ENCODE measurements at places on chromosomes 6 and 20.
A peak's percentile ranks its signal among the peaks of the same experiment; 100 is the strongest.

GRCh38 chr6:98848539-98849242 is 14.3 kb downstream of the POU3F2 start:
- DNase-seq: no peak

- DNase-seq: no peak
Observed at GRCh38 chr6:100671740-100672139, 207.0 kb upstream of the SIM1 start.

- DNase-seq: no peak
Observed at GRCh38 chr20:37945091-37945547, 42.2 kb downstream of the VSTM2L start.

GRCh38 chr6:83702077-83702476 is 6.8 kb downstream of the SNAP91 start:
- DNase-seq: no peak

DNA sequence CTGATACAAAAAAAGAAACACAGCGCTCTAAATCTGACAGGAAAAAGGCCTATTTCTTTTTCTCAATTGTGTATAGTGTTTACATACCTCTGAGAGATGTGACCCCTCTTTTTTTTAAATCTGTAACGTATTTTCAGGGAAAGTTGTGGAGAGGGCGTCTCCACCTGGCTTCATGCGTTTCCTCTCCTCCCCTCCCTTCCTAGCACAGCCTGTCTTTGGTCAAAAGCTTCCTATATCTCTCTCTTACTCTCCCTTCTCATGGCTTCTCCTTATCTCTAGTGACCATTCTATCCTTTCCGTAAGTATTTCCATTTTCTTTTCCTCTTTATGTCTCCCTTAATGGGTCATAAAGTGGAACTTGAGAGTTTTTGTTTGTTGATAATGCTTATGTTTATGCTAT is 458.9 kb downstream of the HACE1 start:
- no peak for DNase-seq

GRCh38 chr20:41632896-41633295 is 14.7 kb upstream of the CHD6 start:
- peak; percentile 31 for DNase-seq

DNA sequence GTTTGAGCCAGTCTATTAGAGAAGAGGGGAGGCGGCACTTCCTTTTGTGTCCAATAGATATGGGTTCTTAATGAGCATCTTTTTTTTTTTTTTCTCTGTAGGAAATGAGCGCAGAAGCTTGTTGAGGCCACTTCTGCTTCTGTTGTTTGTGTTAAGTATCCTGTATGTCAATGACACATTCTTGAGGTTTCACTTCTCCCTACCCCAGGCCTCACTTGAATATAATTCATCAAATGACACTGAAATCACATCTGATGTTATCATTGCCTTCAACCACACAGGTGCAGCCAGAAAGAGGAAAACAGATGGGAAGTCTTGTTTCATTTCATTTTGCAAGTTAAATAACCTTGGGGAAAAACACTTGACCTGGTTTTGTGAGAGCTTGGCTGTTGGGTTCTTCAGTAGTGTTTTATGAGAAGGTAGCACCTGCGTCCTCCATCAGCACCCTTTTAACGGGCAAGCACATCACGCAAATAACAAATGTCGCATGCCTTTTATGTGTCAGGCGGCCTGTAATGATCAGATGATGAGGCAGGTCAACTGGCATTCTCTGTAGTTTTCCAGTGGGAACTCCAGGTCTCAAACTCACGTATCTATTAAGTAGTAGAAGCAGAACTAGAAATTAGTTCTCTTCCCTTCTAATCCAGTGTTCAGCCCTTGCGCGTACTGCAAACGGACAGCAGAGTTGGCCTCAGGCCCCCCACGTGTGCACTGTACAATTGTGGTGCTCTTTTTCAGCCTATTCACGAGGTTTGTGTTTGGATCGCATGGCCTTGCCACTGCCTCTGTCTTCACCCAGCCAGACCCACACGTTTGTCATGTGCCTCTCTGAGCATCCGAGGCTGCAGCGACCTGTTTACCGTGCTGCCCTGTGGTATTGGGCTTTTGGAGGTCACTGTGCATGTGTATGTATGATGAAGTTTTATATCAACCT is 23.5 kb downstream of the PLEKHG1 start:
- DNase-seq: no peak

GRCh38 chr6:79967178-79967577 is 19.8 kb upstream of the ELOVL4 start:
- DNase-seq: no peak

GRCh38 chr6:28413681-28414080 is 14.1 kb upstream of the ZSCAN12 start:
- no peak for DNase-seq

DNA sequence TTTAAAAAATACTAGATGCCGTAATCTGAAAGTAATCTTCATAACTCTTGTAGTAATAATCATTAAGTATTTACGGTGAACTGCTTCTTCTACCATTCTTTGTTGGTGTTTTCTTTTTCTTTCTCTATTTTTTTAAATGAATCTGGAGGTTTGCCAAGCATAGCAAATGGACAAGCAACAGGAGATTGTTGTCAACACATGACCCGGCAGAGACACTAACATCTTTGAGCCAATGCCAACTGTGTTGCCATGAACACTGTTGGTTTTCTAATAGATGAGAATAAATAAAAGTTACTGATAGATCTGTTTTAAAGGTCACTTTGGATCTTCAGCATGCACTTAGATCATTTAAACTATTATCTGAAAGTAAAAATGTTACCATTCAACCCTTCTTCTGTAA is 523.6 kb upstream of the EYS start:
- DNase-seq: no peak

DNA sequence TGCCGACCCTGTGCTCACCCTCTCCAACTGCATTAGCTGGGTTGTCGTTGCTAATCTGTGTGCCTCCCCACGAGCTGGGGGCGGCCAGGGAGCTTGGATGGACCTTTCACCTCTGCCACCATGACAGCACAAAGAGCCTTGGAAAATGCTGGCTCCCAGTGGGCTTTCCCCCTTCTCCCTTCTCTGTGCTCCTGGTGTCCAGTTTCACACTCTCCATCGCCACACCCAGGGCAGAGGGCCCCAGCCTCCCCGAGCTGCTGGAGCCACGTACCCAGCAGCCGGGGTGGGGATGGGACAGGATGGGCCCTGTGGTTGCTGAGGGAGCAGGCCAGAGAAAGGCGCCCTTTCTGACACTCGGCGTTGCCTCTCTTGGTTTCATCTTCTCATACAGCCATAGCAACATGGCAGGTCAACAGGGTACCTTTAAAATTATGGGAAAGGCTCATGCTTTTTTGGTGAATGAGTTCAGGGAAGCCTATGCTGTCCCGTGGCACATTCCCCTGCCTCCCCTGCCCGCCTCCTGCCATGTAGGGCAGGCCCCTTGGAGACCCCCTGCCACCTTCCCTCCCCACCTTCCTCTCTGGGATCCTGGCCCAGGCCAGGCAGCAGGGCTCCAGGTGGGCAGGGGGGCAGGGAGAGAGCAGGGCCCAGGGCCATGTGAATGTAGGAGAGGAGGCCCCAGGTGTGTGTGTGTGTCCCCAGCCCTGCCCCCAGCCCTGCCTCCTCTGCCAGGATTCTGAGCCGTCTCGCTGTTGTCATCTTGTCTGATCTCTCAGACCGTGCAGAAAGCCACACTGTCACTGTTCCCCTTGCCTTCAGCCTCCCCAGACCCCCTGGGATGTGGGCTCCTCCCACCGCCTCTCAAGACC is 85.2 kb upstream of the CCDC167 start:
- DNase-seq: no peak

GRCh38 chr20:62921119-62921687 is 5.1 kb downstream of the DIDO1 start:
- DNase-seq: no peak

DNA sequence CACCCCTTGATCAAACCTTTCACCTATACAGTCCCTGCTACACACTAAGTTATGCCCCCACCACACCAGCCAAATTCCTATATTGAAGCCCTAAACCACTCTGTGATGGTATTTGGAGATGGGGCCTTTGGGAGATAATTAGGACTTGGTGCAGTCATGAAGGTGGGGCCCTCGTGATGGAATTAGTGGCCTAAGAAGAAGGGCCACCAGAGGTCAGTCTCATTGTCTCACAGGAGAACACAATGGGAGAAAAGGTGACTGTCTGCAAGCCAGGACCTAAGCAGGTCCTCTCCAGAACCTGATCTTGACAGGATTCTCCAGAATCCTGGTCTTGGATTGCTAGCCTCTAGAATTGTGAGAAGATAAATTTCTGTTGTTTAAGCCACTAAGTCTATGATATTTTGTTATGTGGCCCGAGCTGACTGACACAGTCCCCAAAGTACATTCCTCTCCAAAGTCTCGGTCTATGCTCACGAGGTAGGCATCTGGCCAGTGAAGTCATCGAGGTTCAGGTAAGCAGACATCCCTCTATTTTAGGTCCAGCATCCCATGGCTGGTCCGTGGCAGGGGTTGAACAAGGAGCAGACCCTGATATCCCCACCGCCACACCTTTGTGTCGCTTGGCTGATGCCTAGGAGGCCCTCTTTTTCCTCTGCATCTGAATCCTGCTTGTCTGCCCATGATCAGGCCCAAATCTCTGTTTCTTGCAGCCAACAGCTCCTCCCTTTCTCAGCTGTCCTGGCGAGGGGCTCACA is 138.9 kb downstream of the NFATC2 start:
- no peak for DNase-seq

GRCh38 chr6:140490081-140490480 is 1115.6 kb upstream of the CITED2 start:
- no peak for DNase-seq

DNA sequence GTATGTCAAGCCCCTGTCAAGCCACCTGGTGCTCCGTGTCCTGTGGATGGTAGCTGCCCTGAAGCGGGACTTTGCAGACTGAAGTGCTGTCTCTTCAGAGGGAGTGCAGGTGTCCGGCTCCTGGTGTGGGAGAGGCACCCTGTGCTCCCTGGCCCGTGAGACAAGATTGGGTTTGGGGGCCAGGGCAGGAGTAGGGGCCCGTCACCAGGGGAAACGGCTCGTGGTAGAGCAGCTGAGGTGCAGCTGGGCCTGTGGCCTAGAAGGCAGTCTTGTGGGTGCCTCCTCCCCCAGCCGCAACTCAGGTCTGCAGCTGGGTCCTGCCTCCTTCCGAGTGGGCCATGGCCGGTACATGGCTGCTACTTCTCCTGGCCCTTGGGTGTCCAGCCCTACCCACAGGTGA is at the start of gene PTCRA:
Gene PTCRA, plus strand, starts transcription at position 322 of the 400 bp plus-strand sequence. Its CDS starts 17 bp downstream, at position 339.
- no peak for DNase-seq

- DNase-seq: no peak
Observed at GRCh38 chr6:170473301-170473717, 79.8 kb downstream of the PSMB1 start.

DNA sequence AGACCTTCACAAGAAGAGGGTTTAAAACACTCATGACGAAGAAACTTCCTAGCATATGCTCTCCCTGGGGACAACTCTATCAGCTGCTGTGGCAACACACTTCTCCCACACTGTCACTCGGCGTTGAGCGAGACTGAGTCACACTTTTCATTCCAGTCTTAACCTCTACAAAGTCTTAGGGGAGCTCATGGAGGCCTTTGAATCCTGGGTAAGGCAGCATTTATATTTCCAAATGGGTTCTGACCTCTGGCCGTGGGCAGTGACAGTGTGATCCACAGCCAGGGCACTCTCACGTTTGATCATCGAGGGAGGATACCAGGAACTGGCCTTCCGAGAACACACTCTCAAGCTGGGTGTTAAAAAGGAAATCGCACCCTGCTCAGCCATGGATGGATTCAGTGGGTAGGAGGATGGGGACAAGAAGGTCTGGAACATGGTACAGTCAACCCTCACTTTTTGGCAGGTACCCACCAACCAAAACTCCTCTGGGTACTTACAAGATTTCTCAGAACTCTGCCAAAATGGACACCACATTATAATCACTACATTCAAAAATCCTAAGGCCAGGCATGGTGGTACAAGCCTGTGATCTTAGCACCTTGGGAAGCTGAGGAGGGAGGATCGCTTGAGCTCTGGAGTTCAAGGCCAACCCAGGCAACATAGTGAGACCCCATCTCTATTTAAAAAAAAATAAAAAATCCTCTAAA is 19.6 kb downstream of the RRBP1 start:
- peak; percentile 38 for DNase-seq

DNA sequence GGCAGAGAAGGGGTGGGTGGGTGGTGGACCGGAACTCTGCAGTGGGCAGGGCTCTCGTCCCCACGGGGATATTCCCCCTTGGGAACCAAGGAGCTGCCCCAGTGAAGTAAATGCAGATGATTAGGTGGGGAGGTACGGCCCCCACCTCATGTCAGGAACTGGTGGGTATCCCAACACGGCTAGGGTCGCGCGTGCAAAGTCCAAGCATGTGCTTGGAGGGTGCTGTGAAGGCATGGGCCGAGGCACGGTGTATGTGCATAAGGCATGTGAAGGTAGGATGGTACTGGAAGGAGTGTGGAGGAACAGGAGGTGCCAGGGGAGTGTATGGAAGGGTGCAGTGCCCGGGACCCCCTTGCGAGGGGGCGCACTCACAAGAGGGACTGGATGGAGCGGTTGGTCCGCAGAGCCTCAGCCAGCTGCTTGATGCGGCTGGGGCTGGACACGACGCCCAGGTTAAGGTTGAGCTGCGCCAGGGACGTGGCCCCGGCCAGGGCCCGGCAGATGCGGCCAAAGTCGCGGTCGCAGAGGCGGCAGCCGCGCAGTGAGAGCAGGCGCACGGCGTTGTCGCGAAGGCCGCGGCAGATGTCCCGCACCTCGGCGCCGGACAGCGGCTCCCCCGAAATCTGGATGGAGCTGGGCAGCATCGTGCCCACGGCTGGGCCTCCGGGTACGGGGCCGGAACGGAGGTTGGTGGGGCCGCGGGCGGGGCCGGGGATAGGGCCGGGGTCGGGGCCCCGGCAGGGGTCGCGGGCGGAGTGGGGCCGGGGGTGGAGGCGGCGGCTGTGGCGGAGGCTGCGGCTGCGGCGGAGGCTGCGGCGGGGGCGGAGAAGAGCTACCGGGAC is 783 bp downstream of the LRRC73 start:
- no peak for DNase-seq

GRCh38 chr20:14832630-14833029 is 495.2 kb upstream of the FLRT3 start:
- DNase-seq: no peak

DNA sequence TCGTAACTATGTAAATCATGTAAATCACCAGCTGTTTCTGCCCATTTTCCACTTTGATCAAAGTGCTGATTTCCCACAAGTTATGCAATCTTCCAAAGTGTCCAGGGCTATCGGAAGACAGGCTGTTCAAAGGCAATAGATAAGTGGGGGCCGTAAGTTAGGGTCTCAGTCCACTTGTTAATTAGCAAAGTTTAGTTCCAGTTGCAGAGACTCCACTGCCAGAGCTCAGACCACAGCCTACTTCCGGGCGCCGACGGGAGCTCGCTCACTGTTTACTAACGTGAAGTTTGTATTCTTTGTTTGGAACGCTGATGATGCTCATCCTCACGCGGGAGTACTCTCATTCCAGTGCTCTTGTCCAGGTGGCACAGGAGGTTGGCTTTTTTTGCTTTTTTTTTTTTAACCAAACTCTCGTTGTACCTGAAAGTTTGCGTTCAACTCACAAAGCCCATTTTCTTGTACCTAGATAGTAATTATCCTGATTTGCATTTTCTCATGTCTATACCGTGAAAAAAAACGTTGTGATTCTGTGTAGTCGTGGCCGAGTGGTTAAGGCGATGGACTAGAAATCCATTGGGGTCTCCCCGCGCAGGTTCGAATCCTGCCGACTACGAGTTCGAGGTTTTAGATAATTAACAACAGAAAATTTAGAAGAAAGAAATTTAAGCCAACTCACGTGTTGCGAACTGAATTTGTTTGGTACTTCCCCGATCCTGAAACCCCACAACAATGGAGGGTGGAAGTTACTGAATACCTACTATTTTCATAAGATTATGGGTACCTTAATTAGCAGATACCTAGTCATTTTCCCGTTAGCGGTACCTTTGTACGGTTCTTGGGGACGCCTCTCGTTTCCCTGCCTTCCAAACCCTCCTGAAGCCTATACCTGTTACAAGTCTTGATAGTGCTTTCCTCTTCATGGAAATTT is 29.9 kb upstream of the ZNF184 start:
- peak; percentile 36 for DNase-seq
